HTR-8/SVneo (cell line): ENCODE measurements at places on chromosomes 6 and 20.

DNA sequence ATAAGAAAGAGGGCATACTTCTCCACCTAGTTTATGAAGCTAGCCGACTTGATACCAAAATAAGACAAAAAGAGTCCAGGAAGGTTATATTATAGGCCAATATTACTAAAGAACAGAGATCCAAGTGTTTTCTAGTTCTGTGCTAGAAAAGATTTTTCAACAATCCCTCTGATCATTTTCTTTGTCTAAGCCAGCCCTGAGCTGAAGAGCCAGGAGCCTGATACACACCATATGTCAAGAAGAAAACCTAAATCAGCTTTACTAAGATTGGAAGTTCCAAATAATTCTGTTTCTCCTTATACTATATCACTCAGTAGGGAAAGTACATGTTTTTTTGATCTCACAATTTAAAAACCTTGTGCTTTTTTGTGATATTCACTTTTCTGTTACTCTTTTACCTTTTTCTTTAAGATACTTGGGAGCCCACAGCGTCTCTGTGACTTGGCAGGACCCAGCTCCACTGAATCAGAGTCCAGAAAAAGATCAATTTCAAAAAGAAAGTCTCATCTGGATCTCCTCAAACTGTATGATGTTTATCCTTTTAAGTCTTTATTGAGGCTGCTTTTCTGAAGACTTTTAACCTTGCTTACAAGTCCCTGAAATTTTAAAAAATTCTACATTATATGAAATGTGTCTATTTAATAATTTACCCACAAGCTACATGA is 43.0 kb upstream of the PBOV1 start:
- DNase-seq = no peak

- DNase-seq = no peak
Observed at GRCh38 chr6:21633511-21634109, 40.1 kb downstream of the SOX4 start.

GRCh38 chr6:146965110-146965689 is 239.0 kb upstream of the STXBP5 start:
- DNase-seq = no peak

GRCh38 chr6:23661549-23661948 is 464.5 kb upstream of the NRSN1 start:
- no peak for DNase-seq

DNA sequence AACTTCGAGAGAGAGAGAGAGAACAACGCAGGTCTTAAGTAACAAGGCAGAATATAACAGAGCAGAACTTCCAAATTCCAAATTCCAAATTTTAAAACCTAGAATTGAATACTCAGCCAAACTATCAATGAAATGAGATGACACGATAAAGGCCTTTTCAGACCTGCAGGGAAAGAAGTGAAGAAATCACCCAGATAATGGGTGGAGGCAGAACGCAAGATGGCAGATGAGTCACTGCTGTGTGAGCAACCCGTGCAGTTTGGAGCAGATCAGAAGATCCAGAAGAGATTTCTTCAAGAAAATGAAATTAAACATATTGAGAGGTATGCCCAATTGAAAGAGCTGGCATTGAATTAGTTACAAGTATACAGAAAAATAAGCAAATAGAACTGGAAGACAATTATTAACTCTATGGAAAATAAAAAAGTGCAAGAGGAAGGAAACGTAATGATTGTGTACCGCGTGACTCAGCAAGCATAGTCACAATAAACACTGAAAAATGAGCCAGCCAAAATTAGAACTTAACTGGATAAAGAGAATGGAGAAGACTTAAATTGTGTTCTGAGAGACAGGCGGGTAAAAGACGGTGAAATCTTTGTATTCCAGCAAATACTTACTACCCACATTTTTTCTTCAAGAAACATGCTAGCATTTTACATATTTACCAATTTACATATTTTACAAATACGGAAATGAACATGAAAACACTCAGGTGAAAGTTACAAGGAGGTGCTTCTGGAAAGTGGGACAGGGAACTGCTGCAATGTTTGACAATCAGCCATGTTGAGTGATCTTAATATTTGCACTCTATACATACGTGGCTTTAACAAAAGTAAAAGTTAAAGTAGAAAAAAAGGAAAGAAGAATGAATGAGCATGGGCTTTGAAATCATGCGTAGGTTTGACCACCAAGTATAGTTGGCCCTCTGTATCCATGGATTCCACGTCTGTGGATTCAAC is 87.9 kb upstream of the CDYL start:
- peak; percentile 71 for DNase-seq

- DNase-seq = no peak
Observed at GRCh38 chr20:53737396-53738038, 143.9 kb upstream of the ZNF217 start.

- peak; percentile 89 for DNase-seq
Observed at GRCh38 chr20:63580796-63581461, 6.9 kb upstream of the HELZ2 start.

DNA sequence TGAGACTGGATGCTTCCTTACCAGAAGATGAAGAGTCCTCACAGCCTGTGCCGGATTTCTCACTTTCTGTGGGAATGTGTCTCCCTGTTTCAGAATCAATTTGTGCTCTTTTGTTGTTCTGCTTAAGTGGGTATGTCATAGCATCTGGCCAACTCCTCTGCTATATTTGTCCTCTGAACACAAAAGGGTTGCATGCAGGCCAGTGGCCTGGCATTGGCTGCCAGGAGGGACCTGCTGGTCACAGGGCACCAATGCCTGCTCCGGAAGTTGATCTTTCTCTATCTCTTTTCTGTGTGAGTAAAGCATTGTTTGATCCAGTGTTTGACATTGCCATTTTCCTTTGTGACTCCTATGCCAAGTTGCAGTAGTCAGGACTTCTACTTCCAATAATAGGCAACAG is 47.8 kb downstream of the JARID2 start:
- no peak for DNase-seq

GRCh38 chr6:160956300-160957035 is 35.1 kb upstream of the MAP3K4 start:
- DNase-seq = no peak

- DNase-seq = no peak
Observed at GRCh38 chr20:39214828-39215227, 252.7 kb downstream of the DHX35 start.

DNA sequence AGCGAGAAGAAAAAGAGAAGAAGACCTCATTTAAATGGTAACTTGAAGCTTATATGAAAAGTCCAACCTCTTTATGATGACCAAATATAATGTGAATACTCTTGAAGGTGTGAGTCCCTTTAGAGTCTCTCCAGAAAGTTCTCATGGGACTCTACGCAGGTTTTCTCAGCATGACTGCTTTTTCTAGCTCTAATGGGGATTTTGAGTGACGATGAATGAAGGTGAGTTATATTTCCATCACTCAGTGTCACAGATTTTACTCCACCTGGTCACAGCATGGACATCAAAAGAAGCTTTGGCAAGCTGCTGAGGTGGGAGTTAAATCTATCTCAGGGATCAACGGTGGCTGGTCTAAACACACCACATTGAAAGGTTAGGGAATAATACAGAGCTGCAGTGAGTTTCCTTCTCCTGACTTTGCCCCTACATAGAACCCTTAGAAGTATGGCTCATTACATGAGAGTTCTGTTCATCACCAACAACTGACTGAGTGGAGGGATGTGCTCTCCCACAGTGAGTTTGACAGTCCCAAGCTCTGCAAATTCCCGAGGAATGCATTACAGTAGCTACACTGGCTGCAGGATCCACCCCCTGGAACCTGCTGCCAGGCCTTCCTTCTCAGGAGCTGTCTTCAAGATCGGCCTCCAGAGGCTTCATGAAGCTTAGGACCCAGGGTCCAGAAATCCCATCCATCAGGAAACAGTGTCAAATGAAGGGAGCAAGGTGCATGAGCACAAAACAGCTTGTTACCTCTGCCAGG is 126.8 kb downstream of the FOXC1 start:
- no peak for DNase-seq

DNA sequence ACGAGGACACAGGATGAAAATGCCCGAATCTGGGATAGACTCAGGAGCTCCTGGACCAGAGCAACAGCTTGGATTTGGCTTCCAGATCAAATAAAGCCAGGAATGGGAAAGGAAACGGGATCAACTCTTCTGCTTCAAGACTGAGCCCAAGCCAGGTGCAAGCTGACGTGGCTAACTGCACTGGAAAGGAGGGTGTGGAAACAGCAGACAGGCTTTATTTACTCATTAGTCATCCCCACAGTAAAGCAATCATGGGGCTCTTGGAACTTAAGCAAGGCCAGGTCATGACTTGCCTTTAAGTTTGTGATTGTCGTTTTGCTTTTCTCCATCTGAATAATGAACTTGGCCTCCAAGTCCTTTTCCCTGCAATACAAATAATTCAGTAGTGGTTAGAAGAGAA is 45.2 kb downstream of the KIF16B start:
- peak; percentile 38 for DNase-seq

DNA sequence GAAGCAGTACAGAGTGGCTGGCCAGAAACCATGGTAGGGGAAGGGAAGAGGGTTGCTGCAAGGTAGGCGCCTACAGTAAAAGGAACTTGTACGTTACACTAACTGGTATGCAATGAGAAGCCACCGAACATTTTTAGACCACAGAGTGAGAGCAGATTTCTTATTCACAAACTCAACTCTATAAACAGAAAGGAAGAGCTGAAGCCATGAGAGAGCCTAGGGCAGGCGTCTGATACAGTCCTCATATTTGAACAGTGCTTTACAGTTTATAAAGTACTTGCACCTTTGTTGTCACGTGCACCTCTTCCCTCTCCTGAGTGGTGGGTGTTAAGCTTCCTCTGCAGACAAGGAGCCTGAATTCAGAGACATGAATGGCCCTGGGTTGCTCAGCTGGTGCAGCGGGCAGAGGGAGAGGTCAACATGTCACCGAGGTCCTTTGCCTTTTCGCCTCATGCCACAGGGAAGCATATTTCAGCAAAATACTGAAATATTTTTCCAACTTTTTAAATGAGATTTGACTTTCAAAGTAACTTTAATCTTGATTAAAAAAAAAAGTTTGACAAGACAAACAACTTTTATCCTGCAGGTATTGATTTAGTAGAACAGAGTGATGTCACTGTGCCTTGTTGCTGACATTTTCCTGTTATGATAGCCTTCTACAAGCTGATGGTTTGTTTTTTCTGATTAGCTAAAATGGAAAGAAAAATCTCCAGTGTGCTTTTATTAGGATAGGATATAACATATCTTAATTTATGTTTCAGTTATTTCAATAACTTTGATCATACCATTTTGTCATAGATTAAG is 23.8 kb downstream of the UST start:
- no peak for DNase-seq

DNA sequence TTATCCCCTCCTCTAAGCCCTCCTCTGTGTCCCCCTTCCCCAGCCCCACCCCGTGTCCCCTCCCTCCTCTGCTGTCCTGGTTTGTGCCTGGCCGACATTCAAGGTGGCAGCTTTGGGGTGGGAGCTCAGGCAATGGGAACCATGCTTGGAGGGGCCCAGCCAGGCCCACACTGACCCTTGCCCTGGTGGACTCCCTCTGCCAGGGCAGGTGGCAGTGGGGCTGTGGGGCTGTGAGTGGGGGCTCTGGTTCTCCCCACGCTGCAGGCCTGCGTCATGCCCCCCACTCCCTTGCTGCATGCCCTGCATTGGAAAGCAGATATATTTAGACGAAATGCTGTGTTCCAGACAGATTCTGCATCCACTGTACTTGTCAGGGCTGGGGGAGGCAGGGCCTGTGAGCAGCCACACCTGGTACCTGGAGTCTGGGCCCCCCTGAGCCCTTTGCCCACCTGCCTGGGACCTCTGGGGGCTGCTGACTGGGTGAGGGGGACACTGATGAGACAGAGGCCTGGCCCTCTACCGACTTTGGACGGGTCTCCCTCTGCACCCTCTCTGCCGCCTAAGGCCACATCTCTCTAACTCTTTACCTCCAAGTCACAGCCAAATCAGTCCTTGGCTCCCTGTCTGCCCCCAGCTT is 14.2 kb downstream of the DLGAP4 start:
- no peak for DNase-seq

- DNase-seq = no peak
Observed at GRCh38 chr6:31423550-31423949, 20.2 kb downstream of the MICA start.

- peak; percentile 66 for DNase-seq
Observed at GRCh38 chr6:35302604-35303241, 5.1 kb downstream of the DEF6 start.

- DNase-seq = no peak
Observed at GRCh38 chr6:42030585-42031506, 19.5 kb upstream of the TAF8 start.

GRCh38 chr6:15791448-15792181 is 128.8 kb upstream of the DTNBP1 start:
- no peak for DNase-seq

- no peak for DNase-seq
Observed at GRCh38 chr6:160398674-160399271, 50.6 kb downstream of the SLC22A3 start.

- DNase-seq = no peak
Observed at GRCh38 chr20:45510242-45510862, 5.1 kb downstream of the SPINT3 start.

DNA sequence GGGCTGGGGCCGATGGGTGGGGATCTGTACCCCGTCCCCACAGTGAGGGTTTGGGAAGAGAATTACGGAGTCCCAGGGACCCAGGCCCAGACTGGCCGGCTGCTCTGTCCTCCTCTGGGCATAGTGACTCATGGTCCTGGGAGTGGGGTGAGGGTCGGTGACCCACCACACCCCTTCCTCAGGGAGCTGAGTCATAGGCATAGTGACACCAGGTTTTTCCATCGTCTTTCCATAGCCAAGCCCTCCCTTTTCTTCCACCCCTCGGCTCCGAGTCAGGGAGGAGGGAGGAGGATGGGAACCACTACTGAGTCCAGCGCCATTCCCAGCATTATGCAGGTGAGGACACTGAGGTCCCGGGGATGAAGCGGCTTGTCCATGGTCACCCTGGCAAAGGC is 8.9 kb downstream of the CYP21A2 start:
- peak; percentile 60 for DNase-seq

- no peak for DNase-seq
Observed at GRCh38 chr6:112269979-112270566, 15.7 kb upstream of the LAMA4 start.

DNA sequence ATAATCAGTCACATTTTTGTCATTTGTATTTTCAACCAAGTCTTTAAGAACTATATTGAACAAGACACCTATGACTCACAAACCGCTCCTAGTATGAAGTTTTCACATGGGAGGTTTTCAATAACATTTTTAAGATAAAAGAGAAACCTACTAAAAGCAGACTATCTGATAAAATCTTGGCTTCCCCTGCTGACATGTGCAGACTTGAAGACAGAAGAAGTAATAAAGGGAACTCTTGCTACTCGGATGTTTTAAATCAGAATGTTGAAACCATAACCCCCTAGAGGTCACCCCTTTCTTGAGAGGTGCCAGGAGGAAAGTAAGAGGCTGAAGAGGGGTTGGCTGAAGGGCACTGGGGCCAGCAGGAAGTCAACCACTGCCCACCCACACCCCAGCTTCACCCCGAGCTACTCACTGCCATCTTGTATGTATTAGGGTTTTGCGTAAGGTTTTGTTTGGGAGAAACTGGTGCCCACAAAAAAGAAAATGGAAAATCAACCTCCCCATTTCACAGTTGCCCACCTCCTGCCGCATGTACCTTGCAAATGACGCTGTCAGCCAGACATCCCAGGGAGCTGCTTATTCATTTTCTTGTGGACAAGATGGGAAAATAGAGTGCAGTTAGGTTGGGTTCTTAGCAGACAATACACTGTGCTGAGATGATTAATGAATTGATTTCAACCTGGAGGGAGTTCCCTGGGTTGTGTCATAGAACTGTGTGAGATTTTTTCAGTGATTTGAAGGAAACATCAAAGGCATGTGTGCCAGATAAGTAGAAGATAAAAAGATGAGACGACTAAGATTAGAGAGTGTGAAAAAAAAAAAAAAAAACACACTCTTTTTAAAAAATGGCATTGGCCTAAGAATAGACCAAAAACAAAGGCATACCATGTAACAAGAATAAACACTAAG is 83.2 kb upstream of the TAB2 start:
- peak; percentile 26 for DNase-seq
